Memory B cell (primary cell): ENCODE measurements at places on chromosomes 7 and 10.

DNA sequence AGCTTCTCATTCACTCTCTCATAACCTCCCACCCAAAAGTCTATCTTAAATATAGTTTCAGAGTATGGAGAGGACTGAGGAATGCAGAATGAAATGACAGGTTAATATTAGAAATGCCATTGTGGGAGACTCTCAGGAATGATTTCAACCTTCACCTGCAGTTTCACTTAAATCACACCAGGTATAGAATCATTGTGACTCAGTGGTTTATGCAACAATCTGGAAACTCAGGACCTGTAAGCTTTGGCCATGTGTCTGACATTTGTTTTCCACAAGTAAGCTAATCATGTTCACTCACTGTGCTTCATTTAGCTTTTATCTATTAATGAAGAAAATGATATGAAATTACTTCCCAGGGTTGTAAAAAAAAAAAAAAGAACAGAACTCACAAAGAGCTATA is 8.7 kb upstream of the PTPN12 start:
- DNase-seq: no peak

DNA sequence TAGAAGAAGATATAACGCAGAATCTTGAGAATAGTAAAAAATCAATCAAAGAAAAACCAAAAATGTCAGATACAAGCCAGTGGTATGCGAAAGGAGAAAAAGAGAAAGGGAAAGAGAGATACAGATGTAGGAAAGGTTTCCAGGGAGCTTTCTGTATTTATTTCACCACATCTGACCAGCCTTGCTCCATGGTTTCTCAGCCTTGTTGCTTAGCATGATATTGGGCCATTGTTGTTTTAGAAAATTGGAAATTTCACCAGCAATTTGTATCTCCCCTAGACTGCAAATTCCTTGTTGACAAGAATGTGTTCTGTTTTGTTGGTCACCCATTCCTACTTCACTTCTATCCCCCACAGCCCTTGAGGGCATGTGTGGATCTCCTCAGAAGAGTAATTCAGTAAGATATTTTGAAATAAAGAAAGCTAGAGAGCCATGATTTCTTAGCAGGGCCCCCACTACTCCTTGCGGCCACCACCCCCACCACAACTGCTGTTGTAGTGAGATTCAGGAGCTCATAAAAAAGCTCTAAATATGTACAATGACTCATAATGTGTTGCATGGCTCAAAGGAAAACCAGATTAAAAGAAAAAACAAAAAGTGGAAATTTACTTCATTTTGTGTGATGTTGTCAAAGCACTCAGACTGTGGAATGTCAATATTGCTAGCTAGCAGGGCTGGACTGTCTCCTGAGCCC is 138.7 kb downstream of the CHRM2 start:
- no peak for DNase-seq

DNA sequence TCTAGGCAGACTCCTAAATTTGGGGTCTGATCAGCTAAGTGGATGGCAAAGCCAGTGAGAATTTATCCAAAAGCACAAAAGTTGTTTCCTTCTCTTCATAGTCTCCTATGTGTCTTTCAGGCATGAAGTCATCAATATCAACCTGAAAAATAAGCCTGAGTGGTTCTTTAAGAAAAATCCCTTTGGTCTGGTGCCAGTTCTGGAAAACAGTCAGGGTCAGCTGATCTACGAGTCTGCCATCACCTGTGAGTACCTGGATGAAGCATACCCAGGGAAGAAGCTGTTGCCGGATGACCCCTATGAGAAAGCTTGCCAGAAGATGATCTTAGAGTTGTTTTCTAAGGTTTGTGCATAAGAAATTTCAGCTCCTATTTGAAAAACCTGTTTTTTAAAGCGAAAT is 4.8 kb downstream of the GSTO1 start:
- no peak for DNase-seq

DNA sequence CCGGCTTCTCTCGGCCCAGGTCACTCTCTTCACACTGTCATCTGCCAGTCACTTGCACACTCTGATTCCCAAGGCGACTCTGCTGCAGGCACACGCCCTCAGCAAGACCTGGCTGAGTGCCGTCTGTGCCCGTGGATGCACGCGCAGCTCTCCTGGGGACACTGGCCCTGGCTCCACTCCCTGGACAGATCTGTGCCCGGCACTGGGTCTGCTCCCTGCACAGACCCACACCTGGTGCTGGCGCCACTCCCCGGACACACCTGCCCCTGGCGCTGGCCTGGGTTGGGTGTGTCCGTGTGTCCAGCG is 133.2 kb downstream of the DNAJB6 start:
- DNase-seq: no peak

- DNase-seq: peak; percentile 31
These were observed 65.1 kb upstream of the MPP7 start for GRCh38 chr10:28367929-28368484.

DNA sequence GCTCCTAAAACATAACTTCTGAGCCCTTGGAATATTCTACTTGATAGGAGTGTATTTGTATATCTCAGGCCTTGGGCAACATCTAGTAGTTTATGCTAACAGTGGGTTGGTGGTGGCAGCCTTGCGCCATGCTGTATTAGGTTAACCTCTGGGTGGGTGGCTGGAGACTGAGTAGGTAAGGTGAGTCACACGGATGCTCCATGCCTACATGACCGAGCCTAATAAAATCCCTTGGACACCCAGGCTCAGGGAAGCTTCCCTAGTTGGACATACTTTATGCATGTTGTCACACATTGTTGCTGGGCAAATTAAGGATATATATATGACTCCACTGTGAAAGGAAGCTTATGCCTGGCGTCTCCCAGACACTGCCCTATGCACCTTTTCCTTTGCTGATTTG is 6.0 kb upstream of the DAGLB start:
- DNase-seq: no peak

DNA sequence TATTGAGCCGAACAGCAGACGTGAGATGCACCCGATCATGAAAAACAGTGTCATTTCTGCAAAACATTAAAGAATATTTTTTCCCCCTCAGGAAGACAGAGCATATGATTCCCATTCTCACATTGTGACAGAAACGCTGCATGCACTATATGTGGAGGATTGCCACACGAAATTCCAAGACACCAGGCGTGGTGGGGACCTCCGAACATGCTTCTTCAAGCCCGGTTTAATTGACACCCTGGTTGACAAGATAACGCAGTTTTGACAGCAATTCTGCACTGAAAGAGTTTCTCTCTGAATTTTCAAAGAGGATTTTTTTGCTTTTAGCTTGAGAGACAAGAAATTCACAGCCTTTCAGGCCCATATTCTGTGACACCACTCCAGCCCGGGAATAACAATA is 442.8 kb upstream of the NRP1 start:
- no peak for DNase-seq

GRCh38 chr7:151508991-151509390 is 10.7 kb downstream of the RHEB start:
- DNase-seq: no peak

- no peak for DNase-seq
These were observed 69.2 kb upstream of the CAMK2B start for GRCh38 chr7:44394636-44395035.

DNA sequence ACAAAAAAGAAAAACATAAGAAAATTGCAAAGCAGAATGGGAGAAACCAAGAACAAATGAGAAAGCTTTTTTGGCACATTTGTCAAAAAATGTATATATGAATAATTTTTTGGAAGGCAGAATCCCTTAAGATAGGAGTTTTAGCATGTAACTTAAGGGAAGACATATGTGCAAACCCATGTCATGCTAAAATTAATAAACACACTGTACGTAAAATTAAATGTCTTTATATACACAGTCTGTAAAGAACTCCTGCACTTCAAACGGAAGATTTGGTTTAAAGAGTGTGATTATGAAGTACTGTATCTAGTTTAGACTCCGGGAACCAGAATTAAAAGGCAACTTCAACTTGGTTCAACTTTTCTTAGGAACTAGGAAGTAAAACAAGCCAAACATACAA is 369.9 kb upstream of the TEX47 start:
- DNase-seq: no peak

- DNase-seq: no peak
These were observed 54.4 kb downstream of the ZNF277 start for GRCh38 chr7:112260911-112261310.

DNA sequence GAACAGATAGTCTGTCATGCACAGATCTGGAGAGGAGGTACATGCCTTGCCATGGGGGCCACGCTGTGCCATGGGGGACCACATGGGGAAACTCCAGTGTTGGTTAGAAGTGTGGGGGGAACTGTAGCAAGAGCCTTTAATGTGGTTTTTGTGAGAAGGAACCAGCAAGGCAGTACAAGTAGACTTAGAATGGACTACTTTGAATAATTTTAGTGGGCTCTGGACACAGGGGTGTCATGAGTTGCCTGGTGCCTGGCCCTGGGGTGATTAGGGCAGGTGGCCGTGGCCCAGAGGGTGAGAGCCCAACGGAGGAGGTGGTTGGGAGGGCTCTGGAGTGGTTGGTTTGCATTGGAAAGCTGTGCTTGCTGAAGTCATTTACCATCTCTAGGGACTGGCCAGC is 77.2 kb downstream of the CXCL12 start:
- DNase-seq: no peak

GRCh38 chr7:11716185-11716584 is 115.8 kb downstream of the THSD7A start:
- DNase-seq: no peak

DNA sequence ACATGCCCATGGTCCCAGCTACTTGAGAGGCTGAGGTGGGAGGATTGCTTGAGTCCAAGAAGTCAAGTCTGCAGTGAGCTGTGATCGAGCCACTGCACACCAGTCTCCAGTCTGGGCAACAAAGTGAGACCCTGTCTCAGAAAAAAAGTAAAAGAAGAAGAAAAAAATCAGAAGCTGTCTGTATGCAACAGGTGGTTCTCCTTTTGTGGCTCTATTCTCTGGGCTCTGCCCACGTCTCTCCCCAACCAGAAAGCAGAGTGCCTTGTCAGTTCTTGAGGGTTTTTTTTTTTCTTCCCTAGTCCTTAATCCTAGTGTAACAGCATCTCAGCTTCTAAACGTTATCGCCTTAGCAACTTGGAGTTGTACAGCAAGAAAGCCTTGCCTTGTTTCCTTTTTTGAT is 89.5 kb downstream of the PRKCQ start:
- DNase-seq: no peak

GRCh38 chr10:65341323-65341925 is 1584.4 kb upstream of the LRRTM3 start:
- no peak for DNase-seq

DNA sequence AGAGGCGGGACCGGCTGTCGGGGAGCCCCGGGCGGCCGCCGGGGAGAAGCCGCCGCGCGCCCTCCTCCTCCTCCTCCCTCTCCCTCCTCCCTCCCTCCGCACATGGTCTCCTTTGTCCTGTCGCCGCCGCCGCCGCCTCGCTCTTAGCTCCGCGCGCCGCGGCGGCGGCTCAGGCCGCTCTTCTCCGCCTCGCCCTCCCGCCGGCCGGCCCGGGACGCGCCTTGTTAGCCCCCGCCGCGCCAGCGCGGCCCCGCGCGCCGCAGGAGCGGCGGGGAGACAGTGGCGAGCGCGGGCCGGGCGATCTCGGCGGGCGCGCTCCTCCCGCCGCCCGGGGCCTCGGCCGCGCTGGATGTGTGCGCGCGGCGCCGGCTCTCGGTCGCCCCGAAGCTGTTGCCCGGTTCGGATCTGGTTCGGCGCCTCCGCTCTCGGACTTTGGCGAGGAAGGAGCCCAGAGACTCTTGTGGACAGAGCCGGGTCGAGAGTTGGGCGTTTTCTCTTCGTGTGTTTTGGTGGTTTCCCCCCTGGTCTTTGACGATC is 437.4 kb upstream of the GALNT17 start:
- DNase-seq: no peak

DNA sequence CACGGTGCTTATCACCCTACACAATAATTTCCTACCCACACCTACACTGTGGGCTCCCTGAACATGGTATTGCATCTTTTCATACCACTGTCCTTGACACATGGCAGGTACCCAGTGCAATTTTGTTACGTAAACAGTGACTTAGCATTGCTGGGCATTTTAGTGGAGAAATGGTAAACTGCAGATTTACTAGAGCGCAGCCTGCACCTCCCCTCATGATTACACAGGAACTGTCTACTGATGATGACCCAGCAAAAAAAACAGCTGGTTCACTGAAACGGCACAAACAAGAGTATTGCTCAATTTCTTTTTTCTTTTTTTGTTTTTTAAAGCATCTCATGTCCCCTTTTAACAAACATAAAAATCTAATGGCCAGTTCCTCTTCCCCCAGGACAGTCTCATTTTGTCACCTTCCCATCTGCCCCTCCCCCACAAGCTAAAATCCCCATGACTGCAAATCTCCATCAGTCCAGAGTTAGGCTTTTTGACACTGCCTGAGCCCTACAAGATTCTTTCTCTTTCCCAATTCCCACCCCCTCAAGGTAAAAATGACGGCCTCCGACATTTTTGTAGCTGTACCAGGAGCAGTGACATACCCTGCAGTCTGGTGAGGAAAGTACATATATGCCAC is 2.8 kb downstream of the ZNF746 start:
- DNase-seq: no peak

- DNase-seq: no peak
These were observed 66.6 kb downstream of the AGMO start for GRCh38 chr7:15495170-15495569.

- no peak for DNase-seq
These were observed 21.4 kb downstream of the HKDC1 start for GRCh38 chr10:69241575-69241974.

- no peak for DNase-seq
These were observed 76.5 kb upstream of the FGL2 start for GRCh38 chr7:77276120-77276519.

DNA sequence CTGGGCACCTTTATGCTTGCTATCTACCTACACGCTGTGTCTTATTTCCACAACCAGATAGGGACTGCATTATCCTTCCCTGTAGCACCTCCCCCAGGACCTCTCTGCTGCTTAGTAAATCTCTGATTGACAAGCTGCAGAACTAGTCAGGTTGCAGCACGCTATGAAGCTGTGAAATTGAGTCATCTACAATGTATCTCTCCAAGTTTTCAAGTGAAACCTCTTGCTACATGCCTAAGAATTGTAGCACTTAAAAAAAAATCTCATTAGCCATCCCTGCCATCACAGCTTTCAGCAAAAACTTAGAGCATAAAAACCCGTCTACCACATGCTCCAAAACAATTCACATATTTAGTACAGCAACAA is 69.7 kb upstream of the FGFR2 start:
- no peak for DNase-seq

DNA sequence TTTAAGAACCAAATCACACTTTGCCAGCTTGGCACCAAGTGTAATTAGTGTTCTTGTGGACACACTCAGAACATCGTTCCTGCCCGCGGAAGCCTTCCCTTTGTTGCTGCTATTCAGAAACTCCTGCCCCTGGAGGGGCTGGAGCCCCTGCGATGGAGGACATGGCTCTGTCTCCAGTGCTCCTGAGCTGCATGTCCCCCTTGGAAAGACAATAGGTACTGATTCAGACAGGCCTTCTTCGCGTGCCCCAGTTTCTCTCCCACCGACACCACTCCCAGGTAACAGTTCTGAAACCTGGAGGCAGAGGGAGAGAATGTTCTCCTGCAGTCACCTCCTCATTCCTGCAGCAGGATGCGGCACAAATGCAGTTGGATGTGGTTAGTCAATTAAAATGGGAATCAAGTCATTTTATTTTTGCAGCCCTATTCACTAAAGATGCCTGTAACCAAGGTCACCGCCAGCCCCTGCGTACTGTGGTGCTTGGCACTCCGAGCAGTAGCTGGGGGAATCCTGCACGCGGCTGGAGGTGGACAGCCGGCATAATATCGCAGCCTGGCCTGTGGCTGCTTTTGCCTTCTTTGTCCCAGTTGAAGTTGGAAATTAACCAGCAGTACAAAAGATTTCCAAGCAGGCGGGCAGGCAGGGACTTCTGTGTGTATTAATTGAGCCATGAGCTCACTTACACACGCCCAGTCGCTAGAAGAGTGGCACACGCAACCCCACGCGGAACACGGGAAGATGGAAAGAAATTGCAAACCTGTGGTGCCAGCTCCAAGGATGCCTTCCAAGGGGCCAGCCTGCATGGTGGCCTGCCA is 205.7 kb downstream of the EBF3 start:
- DNase-seq: no peak
